ENCODE measurements at places on chromosomes 2 and 18.

DNA sequence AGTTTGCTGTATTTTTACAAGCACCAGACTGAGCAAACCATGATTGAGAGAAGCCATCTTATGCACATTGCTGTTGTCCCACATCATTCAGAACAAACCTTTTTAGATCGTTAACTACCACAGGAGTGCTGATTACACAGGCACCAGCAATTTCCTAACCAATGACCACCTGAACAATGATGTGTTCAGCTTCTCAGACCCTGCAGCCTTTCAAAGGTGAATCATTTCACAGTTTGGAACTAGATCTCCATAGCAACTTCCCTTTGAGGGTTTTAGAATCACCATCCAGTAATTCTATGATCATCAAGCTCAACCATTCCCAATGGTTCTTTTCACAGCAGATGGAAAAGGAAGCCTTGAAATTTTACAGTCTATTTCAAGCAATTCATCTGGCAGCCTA is 71.4 kb downstream of the OLA1 start:
- no peak for DNase-seq

DNA sequence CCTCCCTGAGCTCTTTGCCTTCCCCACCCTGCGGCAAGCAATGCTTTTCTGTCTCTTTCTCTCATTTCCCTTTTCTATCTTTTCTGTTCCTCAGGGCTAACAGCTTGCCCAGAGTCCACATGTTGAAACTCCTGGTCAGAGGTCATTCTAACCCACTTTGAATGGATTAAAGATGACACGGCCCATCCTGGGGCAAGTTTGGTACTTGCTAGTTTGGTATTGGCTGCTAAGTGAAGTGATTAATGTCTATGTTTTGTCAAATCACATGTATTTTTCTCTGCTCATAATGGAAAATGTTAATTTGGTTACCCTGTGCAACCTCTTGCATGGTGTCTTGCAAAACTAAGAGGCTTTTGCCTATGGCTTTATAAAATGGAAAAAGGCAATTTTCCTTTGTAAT is 960.2 kb downstream of the CNTNAP5 start:
- DNase-seq = no peak

GRCh38 chr2:209613649-209614305 is 157.9 kb upstream of the UNC80 start:
- no peak for DNase-seq

DNA sequence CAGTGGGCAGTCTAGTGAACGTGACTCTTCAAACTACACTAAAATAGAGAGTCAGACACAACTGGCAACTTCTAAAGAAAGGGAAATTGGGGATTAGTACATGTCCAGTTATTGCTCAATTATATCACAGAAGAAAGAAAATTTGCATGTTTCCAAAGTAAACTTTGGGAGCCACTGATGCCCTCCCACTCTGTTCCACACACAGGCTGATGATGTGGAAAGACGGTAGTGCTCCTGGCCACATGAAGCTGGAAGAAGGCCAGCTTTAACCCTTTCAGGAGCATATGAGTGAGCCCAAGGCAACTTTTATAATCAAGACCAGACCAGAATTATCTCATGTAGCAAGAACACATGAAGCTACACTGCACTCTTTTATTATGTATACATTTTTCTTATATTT is 141.0 kb downstream of the NR4A2 start:
- no peak for DNase-seq

DNA sequence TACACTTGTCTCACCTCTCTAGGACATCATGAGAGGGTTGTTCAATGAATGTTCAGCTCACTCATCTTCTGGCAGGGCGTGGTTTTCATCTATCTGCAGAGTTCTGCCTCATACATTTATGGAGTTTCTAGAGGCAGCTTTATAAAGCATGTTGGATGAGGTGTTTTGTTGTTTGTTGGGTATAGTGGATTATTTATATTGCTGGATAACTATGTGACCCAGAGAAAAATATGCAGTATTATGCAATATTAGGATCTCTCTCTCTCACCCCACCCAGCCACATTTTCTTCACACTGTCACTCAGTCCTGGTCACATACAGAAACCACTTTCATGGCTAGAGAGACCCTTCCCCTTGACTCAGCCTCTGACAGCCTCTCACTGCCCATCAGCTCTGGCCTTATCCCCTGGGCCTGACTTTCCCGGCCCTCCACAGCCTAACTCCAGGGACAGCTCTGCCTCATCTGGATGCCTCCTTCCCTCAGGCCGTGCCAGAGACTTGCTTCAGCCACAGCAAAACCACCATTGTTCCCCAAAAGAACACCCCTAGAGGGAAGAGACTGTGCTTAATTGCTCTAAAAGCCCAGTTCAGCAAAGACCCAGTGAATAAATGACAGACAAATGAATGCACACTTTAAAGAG is 260.3 kb downstream of the MYCN start:
- DNase-seq = no peak

DNA sequence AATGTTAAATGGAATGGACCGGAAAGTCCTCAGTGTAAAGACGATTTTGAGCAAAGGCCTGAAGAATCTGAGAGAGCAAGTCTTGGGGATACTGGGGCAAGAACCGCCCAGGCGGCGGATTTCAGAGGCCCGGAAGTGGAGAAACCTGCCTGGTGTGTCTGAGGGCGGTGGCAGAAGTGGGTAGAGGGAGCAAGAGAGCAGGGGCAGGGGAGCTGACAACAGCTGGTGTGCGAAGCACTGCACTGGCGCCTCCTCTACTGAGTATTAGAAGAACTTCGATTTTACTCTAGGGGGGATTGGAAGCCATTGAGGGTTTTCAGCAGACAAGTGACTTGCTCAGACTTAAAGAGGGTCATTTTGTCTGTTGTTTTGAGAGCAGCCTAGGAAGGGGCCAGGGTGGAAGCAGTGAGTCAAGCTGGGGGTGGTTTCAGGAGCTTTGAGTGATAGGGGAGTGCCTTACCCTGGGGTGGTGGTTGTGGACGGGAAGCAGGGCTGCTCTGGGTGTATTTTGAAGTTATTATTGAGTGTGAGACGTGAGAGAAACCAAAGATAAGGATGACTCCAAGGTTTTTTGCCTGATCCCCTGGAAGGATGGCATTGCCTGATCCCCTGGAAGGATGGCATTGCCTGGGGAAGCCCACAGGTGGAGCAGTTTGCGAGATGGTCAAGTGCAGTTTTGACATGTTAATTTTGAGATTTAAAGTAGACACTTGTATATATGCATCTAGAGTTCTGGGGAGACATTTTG is 52.5 kb downstream of the ZNF236 start:
- DNase-seq = peak; percentile 42

DNA sequence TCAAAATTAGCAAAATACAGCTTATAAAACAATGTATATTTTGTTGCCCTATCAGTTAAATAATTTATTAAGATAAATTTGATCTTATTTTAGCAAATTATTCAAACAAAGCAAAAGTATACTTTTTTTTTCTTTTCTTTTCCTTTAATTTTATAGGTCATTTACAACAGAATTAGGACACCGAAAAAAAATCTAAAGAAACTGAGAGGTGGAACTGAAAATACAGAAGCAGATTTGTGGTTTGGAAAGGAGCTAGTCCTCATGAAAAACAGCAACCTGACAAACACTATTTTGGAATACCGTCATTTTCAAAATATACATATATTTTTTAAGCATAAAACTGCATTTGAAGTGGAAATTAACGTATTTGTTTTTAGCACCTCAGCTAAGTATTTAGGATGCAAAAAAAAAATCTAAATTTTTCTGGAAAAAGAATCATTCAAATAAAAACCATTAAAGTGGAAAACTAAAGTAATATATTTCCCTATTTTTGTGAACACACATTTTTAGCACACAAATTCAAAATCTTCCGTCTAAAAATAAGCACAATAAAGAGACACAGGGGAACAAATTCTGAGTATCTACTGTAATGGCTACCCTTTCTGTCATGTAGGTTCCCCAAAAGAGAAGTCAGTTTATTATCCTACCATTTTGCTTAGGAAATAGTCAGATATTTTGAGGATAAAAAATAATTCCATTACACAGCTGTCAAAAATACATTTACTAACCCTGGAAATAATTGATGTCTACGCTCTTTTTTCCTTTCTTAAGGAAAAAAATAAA is 2.7 kb downstream of the CCDC88A start:
- no peak for DNase-seq

- DNase-seq = no peak
Observed at GRCh38 chr2:64854773-64855237, 134.4 kb upstream of the SLC1A4 start.

Data from CD4-positive, alpha-beta T cell treated with Interleukin-17A for 4 hours (primary cell).